ENCODE measurements at places on chromosomes 3 and 15.
A peak's percentile ranks its signal among the peaks of the same experiment; 100 is the strongest.

DNA sequence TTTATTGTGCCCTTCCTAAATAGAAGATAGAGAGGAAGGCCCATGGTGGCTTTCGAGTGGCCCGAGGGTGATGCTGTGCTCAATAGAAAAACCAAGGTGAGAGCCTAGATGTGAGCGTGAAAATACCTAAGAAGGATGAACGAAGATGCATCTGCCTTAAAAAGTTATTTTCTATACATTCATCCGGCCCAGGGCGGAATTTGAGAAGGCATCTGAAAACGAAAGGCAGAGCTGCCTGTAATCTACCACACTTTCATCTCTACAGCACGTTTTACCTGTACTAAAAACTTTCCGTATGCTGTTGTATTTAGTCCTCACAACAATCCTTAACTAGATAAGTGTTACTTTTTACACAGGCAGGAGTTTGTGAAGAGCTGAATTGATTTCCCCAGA lies 1.4 kb downstream of the DUT start:
- H3K27me3 ChIP-seq: no peaks in the 10 kb centered on the region
- H3K4me3 ChIP-seq: peak overlapping the region; percentile 100
- DNase-seq: no peak
- peak overlapping the region; percentile 95 for H3K27ac ChIP-seq

DNA sequence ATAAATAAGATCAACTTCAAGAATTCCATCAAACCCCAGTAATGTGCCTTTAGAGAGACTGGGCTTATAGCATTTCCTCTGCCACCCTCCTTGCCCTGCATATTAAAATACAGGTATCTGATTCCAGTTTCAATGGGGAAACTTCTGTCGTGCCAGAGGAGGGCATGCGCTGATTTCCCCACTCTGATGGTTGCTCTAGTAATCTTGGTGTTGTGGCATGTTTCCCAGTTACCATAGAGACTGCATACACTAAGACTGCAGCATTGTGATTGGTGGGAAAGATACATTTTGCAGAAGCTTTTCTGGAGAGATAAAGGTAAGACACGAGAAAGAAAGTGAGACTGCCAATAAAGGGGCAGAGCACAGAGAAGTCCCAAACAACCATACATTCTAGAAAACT lies 225.6 kb downstream of the TIGIT start:
- no peak for DNase-seq
- H3K27me3 ChIP-seq: no peaks in the 10 kb centered on the region
- no peak overlapping the region for H3K27ac ChIP-seq
- H3K4me1 ChIP-seq: no peaks in the 10 kb centered on the region

- H3K4me1 ChIP-seq: peaks cover 26% of the 10 kb centered on the region
- peaks cover 2% of the 10 kb centered on the region for H3K27me3 ChIP-seq
- no peaks in the 10 kb centered on the region for H3K36me3 ChIP-seq
- no peak overlapping the region for H3K27ac ChIP-seq
Observed at GRCh38 chr3:133211856-133212255, 173.7 kb downstream of the TMEM108 start.

GRCh38 chr15:99992611-99993231 lies 259.5 kb upstream of the LYSMD4 start:
- DNase-seq: peak; percentile 14
- no peaks in the 10 kb centered on the region for H3K36me3 ChIP-seq
- H3K4me3 ChIP-seq: no peak overlapping the region

GRCh38 chr3:127848131-127849129 lies 26.1 kb upstream of the MGLL start:
- no peak for DNase-seq
- H3K4me1 ChIP-seq: no peaks in the 10 kb centered on the region
- no peak overlapping the region for H3K4me3 ChIP-seq
- peaks cover 18% of the 10 kb centered on the region for H3K27me3 ChIP-seq
- no peak overlapping the region for H3K27ac ChIP-seq
- no peaks in the 10 kb centered on the region for H3K36me3 ChIP-seq

- H3K4me3 ChIP-seq: no peak overlapping the region
- no peaks in the 10 kb centered on the region for H3K36me3 ChIP-seq
- H3K27me3 ChIP-seq: peaks cover 30% of the 10 kb centered on the region
- no peak overlapping the region for H3K27ac ChIP-seq
- no peaks in the 10 kb centered on the region for H3K4me1 ChIP-seq
- no peak for DNase-seq
Observed at GRCh38 chr3:186003610-186004009, 65.8 kb upstream of the TRA2B start.

- no peaks in the 10 kb centered on the region for H3K36me3 ChIP-seq
- no peaks in the 10 kb centered on the region for H3K27me3 ChIP-seq
- no peak for DNase-seq
- no peaks in the 10 kb centered on the region for H3K4me1 ChIP-seq
Observed at GRCh38 chr3:139560411-139560810, 20.9 kb upstream of the RBP1 start.

- H3K36me3 ChIP-seq: no peaks in the 10 kb centered on the region
- H3K27ac ChIP-seq: no peak overlapping the region
- no peaks in the 10 kb centered on the region for H3K4me1 ChIP-seq
- peaks cover 7% of the 10 kb centered on the region for H3K27me3 ChIP-seq
Observed at GRCh38 chr3:149605902-149606301, 51.9 kb downstream of the WWTR1 start.

- H3K4me3 ChIP-seq: no peak overlapping the region
- no peak for DNase-seq
- no peaks in the 10 kb centered on the region for H3K4me1 ChIP-seq
- H3K36me3 ChIP-seq: no peaks in the 10 kb centered on the region
- H3K27me3 ChIP-seq: peaks cover 3% of the 10 kb centered on the region
Observed at GRCh38 chr3:106578911-106579310, 710.1 kb upstream of the CBLB start.

DNA sequence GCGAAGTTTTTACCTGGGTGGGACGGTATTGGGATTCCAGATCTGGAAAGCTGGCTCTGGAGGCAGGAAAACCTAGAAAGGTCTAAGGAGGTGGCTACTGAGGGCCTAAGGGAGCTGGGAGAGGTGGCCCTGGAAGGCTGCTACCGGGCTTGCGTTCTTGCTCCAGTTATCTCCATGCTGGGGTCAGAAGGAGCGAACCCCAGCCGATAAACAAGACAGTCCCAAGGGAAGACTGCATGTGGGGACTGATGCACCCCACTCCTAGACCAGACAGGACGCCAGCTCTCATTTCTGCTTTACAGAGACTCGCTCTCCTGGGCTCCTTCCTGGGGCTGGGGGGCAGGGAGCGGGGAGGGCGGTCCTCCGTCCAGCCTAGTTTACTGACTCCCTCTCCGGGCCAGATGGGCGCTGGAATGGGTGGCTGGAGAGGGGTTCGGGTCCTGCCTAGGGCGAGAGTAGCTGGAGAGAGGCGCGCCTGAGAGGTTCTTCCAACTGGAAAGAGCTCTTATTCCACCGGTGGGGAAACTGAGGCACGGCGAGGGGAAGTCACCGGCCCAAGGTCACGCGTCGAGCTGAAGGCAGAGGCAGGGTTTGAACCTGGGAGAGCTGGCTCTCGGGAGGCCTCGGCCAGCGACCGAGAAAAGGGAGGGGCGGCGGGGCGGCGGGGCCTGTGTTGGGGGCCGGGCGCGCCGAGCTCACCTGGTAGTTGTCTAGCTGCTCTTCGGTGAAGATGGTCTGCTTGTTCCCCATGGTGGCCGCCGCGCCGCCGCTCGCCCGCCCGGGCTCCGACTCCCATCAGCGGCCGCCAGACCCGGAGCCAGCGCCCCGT lies 565 bp downstream of the CIB2 start:
- H3K4me1 ChIP-seq: peaks cover 18% of the 10 kb centered on the region
- no peaks in the 10 kb centered on the region for H3K36me3 ChIP-seq
- peak overlapping the region; percentile 80 for H3K27ac ChIP-seq

GRCh38 chr15:68818066-68818768 lies 2.5 kb downstream of the ANP32A start:
- DNase-seq: peak; percentile 79
- peaks cover 39% of the 10 kb centered on the region for H3K4me1 ChIP-seq
- peaks cover 10% of the 10 kb centered on the region for H3K36me3 ChIP-seq
- peak overlapping the region; percentile 94 for H3K27ac ChIP-seq
- H3K27me3 ChIP-seq: no peaks in the 10 kb centered on the region

DNA sequence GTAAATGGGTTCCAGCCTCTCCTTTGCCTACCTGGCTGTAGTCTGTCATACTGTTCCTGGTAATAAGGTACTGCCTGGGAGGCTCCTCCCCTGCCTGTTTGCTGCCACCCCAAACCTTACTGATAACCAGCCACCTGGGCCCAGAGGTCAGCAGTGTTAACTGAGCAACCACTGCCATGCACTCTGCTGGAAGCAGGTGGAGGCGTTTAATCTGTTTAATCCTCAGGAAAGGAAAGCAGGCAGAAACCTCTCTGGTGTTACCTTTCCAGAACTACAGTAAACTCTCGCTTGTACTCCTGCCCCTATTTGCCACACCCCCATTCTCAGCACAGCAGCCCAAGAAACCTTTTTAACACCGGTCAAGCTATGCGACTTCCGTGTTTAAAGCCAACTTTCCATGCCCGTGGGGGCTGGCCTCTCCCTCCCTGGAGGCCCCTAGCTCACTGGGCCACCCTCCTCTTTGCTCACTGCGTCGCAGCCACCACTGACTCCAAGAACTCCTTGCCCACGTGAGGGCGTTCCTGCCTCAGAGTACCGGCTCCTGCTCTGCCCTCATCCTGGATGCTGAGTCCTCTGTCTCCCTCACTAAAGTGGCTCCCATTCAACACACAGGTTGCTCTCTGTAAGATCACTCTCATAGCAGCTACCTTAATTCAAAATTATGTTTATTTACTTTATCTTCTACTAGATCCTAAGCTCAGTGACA lies 8.3 kb downstream of the BDH1 start:
- no peak overlapping the region for H3K4me3 ChIP-seq
- no peak for DNase-seq
- H3K36me3 ChIP-seq: peaks cover 29% of the 10 kb centered on the region
- peak overlapping the region; percentile 47 for H3K27ac ChIP-seq
- peaks cover 21% of the 10 kb centered on the region for H3K4me1 ChIP-seq
- no peaks in the 10 kb centered on the region for H3K27me3 ChIP-seq

GRCh38 chr15:51093839-51094605 lies 684 bp downstream of the TNFAIP8L3 start:
- peak; percentile 39 for DNase-seq
- H3K27me3 ChIP-seq: peaks cover 92% of the 10 kb centered on the region
- no peak overlapping the region for H3K27ac ChIP-seq
- H3K4me3 ChIP-seq: peak overlapping the region; percentile 65
- no peaks in the 10 kb centered on the region for H3K36me3 ChIP-seq

DNA sequence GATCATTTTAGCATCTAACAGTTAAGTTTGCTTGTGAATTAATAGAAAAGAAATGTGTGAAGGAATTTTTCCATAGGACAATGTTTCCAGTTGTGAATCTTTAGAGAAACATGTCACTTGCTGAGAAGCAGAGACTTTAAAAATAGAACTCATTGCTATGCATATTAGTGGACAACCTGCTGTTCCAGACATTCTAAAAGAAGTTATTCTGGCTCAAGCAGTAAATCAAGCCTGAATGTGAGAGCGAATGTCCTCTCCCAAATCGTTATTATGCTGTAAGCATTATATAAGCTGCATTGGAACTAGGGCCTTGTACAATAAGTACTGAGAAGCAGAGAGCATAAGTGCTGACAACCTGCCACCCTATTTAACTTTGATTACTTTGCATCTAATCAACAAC lies 990.9 kb downstream of the PLOD2 start:
- no peaks in the 10 kb centered on the region for H3K36me3 ChIP-seq
- no peaks in the 10 kb centered on the region for H3K4me1 ChIP-seq
- DNase-seq: no peak

DNA sequence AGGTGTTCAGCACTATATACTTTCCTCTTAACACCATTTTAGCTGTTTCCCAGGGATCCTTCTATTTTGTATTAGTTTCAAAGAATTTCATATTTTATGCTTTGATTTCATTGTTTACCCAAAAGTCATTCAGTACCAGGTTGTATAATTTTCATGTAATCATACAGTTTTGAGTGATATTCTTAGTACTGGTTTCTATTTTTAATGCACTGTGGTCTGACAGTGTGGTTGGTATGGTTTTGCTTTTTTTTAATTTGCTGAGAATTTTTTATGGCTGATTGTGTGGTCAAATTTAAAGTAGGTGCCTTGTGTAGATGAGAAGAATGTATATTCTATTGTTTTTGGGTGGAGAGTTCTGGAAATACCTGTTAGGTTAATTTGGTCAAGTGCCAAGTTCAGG lies 323.4 kb upstream of the EPHA6 start:
- no peaks in the 10 kb centered on the region for H3K36me3 ChIP-seq
- H3K27ac ChIP-seq: no peak overlapping the region
- no peak for DNase-seq
- H3K4me1 ChIP-seq: no peaks in the 10 kb centered on the region
- no peak overlapping the region for H3K4me3 ChIP-seq
- H3K27me3 ChIP-seq: no peaks in the 10 kb centered on the region

DNA sequence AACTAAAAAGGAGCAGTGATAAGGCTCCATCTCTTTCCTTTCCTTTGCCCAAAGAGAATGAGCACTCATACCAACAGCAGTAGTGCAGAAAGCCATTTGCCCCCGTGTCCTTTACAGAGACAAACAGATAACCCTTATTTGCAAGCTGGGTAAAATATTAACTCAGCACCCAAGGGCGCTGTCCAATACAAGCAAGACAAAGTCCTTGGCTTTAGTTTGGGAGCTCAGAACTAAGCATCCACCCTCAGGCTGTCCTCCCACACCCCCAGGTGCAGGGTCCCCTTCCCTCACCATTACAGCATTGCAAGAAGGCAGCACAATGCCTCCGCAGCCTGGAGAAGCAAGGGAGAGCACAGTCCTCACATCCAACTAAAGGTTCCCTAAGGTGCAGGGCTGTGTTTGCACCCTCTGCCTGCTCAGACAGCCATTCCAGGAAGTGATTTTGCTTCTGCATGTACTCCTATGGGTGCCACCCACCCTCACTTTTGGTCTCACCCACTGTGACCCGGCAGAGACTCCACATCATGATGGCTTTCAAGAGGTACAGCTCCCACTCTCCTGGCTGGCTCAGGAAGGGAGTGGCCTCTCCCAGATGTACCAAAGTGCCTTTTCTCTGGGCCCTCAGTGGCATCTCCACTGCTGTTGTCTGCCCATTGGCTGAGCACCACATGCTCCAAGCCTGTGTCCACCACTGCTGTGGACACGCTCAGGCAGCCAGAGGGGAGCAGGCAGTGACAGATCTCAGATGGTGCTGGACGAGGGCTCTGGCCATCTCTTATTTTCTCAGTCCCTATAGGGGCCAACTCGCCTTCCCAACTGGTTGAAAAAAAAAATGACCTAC lies 34.1 kb upstream of the HES1 start:
- no peak overlapping the region for H3K27ac ChIP-seq
- H3K36me3 ChIP-seq: no peaks in the 10 kb centered on the region
- H3K4me3 ChIP-seq: no peak overlapping the region
- H3K4me1 ChIP-seq: peaks cover 9% of the 10 kb centered on the region
- H3K27me3 ChIP-seq: peaks cover 42% of the 10 kb centered on the region

GRCh38 chr3:148101061-148101460 lies 596.6 kb upstream of the AGTR1 start:
- H3K27ac ChIP-seq: no peak overlapping the region
- DNase-seq: no peak
- H3K27me3 ChIP-seq: no peaks in the 10 kb centered on the region
- H3K4me1 ChIP-seq: no peaks in the 10 kb centered on the region
- H3K36me3 ChIP-seq: no peaks in the 10 kb centered on the region
- no peak overlapping the region for H3K4me3 ChIP-seq

GRCh38 chr15:88022716-88023115 lies 233.8 kb downstream of the NTRK3 start:
- no peaks in the 10 kb centered on the region for H3K4me1 ChIP-seq
- no peaks in the 10 kb centered on the region for H3K27me3 ChIP-seq
- no peak overlapping the region for H3K27ac ChIP-seq
- H3K36me3 ChIP-seq: no peaks in the 10 kb centered on the region
- no peak for DNase-seq

GRCh38 chr15:63615935-63616334 lies 18.7 kb downstream of the FBXL22 start:
- no peak for DNase-seq
- H3K4me1 ChIP-seq: peaks cover 4% of the 10 kb centered on the region
- peaks cover 42% of the 10 kb centered on the region for H3K36me3 ChIP-seq
- no peaks in the 10 kb centered on the region for H3K27me3 ChIP-seq
- H3K27ac ChIP-seq: no peak overlapping the region
